Right cardiac atrium (tissue), 5 donors: ENCODE measurements at places on chromosomes 6 and 20.

- no peak for DNase-seq
These were observed 18.3 kb upstream of the MUC21 start for GRCh38 chr6:30965140-30965601.

- DNase-seq: peak; percentile 86
These were observed 21.5 kb downstream of the SYNJ2 start for GRCh38 chr6:158002951-158003853.

- no peak for DNase-seq
These were observed 29.9 kb upstream of the PREP start for GRCh38 chr6:105432797-105433196.

DNA sequence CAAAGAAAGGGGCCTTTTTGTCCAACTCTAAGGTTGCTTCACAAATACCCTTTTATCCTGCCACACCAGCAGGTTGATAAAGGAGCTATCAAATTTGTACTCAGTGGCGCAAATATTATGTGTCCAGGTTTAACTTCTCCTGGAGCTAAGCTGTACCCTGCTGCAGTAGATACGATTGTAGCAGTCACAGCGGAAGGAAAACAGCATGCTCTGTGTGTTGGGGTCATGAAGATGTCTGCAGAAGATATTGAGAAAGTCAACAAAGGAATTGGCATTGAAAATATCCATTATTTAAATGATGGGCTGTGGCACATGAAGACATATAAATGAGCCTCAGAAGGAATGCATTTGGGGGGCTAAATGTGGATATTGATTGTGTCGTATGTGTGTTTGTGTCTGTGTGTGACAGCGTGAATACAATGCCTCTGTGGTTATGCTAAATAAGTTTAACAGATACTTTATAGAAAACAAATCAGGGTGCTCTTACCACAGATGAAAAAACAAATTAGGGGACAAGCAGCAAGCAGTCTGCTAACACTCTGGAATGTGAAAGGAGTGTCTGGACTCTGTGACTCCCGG is 33.6 kb downstream of the HM13 start:
- DNase-seq: peak; percentile 4

GRCh38 chr20:62157387-62158087 is 14.0 kb downstream of the SS18L1 start:
- no peak for DNase-seq
